ENCODE measurements at places on chromosomes 6 and 20.

DNA sequence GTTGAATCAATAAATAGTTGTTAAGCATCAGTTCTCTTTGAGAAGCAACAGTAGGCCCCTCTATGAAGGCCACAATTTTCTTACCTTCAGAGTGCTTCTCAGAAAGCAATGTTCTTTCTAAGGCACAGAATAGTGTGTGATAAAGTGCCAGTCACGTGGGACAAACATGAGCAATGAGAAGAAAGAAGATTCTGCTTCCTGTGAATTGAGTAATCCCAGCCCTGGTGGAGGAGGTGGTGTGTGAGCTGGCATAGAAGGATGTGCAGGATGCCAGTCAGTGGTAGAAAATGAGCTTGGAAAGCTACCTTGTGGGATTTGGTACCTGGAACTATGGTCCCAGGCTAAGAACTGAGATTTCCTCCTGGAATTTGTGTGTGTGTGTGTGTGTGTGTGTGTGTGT lies 21.7 kb downstream of the KIZ start:
- DNase-seq = no peak

DNA sequence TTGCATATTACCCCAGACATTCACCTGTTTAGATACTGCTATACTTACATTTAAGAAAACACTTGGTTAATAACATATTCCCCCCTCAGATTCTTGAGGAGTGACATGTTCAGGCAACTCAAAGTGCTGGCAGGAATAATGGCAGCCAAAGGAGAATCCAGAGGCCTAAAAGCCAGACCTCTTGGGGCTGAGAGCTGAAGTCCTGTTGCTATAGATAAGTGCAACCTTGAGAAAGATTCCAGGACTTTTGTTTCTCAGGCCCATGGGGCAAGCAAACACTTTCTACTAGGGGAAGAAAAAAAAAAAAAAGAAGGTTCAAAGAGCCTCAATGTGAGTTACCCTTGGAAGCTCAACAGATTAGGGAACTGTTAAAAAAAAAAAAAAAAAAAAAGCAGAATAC lies 132.8 kb upstream of the BEND3 start:
- DNase-seq = no peak

DNA sequence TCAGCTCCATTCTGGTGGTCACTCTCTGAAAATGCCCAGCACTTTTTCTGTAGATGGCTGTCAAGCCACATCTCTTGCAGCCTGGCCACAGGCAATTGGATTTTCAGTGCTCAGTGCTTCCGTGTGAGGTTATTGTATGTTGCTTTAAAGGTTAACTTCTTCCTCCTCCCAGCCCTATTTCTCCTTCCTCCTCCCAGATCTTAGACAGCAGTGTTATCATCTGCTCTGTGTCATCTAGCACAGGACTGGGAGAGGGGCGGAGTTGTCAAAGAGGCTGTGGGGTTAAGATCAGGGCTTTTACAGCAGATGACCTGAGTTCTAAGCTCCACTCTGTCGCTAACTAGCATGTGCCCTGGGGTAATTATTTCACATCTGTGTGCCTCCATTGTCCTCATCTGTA lies 129.0 kb downstream of the PHACTR3 start:
- no peak for DNase-seq

DNA sequence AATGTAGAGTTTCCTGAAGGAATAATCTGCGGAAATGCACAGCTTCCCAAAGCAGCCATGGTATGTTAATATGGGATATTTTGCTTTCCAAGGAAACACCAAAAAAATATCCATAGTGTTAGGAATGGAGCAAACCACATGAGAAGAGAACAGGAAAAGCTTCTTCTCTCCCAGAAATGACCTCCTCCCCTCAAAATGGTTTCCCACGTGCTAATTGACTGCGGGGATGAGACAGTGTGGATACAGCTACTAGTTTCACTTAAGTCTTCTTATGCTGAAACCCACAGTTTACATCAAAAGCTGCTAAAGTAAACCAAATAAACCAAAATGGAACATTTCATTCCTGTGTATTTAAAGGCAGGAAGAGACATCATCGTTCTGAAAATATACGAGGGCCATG lies 69.4 kb downstream of the FYN start:
- no peak for DNase-seq

DNA sequence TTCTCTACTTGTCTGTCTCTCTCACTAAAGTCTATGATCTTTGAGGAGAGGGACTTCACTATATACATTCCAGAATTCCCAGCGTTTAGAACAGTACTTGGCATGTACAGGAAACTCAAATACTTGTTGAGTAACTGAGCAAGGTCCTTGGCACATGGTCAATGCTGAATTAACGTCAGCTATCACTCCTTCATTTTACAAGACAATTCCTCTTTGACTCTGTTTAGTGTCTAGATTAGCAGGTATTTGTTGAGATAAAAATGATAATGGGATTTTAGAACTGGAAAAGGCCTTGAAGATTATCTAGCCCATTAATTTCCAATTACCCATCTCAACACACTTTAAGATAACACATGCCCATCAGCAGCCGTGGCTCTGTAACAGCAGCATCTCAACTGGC lies 6.6 kb upstream of the GUCA1B start:
- DNase-seq = no peak

DNA sequence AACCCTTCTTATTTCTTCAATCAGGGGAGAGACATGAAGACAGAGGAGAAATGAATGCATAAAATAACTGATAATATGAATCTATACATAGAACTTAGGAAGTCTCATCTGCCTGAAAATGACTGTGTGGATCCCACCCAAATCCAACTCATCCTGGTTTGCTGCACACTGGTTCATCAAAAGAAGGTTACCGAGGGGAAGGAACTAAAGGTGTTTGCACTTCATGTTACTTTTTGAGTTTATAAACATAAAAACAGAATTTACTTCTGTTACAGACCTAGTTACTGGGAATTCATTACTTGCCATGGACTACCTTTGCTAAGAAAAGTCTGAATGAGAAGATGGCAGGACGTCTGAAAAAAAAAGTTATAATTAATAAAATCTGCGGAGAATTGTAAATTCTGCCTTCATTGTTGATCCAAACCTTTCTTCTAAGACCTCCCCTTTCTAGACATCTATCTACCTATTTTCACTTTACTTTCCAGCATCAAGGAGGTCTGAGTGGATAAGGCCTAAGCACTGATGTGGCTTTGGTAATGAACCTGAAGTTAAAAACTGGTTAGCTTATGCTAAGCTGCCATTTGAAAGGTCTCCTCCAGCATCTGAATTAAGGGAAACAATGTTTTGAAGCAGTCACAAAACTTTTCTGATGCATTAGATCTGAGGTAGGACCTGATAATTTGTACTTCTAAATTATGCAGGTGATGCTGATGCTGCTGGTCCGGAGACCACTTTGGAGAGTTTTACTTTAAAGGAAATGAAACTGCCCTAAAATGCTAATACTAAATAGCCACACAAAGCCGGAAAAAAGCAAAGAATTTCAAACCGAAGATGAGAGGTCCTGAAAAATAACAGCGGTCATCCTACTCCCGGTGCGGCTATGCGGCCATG lies 84.0 kb downstream of the HFE start:
- no peak for DNase-seq

- DNase-seq = no peak
These were observed 2.8 kb downstream of the CLIC5 start for GRCh38 chr6:46012834-46013233.

DNA sequence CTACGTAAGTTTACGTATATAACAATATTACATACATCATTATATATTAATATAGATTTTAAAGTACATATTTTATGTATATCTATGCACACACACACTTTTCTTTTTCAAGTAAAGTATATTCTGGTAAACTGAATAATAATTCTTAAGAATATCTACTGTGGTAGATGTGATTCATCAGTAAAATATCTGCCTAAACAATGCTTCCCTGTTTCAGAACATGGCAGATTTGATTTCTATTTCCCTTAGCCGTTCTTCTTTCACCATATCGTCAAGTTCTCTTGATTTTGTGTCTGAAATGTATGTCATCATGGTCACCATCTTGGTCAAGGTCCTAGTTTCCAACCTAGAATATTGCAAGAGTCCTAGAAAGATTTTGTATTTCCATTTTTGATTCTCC lies 195.6 kb downstream of the HDGFL1 start:
- no peak for DNase-seq

DNA sequence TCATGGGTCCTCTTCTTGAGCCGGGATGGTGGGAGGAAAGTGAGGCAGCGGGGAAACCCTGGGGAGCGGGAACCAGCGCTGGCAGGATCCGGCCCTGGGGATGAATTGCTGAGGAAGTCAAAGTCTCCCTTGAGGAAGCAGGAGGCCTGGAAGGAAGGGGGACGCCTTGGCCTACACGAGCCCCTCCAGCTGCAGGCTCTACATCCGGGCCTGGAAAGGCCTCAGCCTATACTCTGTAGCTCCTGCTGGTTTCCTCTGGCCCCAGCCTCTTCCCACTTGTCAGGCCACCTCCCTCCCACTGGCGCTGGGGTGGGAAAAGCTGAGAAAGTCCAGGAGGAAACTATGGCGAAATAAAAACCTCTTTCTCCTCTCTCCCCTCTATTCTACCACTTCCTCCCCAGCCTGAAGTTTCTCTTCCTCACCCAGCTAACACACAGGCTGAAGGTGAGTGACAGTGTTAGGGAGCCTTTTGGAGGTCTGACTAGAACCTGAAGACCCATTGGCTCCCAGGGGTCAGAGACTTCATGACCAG lies 14.9 kb downstream of the TREML2 start:
- DNase-seq = no peak

DNA sequence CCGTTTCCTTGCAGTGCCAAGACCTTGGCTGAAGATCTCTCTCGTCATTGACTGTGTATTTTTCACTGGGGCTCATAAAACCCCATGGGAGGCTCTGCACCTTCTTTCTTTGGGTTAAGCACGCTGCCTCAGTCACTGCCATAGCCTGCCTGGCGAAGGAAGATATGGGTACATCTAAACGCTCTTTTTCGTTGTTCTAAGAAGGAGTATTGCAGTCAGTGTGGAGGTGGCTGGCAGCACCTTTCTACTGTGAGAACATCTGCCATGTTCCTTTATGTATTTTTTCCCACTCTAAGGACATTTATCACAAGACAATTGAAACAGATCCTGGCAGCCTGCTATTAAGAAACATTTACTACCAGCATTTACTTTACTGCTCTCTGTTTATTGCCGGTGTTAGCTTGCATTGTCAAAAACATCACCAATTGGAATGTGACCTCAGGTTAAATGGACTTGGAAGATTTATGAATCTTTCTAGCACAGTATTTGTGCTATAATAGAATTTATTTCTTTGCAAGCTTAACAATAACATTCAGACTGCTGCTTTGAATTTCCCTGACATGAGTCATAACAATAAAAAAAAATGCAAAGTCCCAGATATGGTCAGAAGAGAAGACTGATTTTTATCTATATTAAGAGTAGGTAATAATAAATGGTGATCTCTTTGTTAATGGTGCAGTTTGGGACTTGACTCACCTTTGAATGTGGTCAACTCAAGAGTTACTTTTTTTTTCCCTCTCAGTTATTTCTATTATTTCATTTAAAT lies 62.2 kb upstream of the CLDN20 start:
- peak; percentile 41 for DNase-seq

- DNase-seq = no peak
These were observed 2.0 kb downstream of the COL19A1 start for GRCh38 chr6:69868252-69868804.

DNA sequence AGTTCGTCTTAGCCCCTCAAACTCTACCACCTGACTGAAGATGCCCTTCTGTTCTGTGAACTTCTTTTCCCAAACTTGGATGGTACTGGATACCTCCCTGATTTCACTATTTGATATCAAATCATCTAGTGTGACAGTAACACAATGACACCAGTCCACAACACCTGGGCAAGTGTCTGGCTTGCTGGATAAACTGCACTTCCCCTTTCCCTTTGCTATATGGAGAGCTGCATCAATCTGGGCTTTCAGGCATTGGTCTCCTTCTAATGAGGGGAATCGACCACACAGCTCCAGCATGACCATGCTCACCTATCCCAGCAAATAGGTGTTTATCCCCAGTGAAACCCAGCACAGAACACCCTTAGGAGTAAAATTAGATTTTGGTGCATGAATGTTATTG lies 3.1 kb downstream of the F13A1 start:
- no peak for DNase-seq

- DNase-seq = no peak
These were observed 75.2 kb upstream of the MYL9 start for GRCh38 chr20:36466089-36466488.

DNA sequence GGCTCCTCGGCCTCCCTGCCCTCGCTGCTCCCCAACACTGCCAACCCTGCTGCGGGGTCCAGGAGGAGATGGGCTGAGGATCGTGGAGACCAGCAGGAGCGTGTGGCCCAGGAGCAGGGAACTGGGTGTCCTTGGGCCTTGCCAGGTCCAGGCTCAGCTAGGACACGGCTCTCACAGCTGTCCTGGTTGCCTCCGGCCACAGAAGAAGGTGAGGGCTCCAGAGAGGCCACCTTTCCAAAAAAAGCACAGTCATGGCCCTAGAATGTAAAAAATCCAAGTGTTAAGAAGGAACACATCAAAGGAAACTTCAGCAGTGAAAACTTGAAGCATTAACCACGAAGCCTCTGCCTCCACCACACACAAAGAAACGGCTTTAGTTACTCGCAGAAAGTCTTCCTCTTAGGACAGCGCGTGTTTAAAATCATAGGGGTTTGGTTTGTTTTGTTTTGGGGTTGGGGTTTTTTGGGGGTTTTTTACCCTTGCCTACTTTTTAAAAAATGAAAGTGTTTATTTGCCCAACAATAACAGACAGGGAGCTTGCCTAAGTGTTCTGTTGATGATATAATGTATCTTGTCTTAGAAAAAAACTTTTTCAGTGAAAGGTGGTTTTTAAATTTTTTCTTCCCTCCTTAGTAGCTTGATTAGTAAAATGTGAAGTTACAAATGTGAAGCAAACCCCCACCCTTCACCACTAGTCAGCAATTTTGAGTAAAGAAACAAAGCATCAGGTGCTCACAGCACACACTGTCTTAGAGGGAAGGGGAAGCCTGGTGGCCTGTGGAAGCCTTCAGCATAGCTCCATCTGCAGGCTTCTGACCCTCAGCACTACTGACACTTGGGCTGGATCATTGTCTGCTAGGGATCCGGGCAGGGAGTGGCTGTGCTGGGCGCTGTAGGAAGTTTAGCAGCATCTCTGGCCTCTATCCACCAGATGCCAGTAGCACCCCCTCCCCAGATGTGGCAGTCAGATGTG lies 60.0 kb downstream of the PTPN1 start:
- no peak for DNase-seq
